ENCODE measurements at places on chromosomes 4 and X. TPM values are rescaled to one million over a fixed set of nuclear protein-coding genes. Genes with fewer than 3 reads are reported as not detected.

DNA sequence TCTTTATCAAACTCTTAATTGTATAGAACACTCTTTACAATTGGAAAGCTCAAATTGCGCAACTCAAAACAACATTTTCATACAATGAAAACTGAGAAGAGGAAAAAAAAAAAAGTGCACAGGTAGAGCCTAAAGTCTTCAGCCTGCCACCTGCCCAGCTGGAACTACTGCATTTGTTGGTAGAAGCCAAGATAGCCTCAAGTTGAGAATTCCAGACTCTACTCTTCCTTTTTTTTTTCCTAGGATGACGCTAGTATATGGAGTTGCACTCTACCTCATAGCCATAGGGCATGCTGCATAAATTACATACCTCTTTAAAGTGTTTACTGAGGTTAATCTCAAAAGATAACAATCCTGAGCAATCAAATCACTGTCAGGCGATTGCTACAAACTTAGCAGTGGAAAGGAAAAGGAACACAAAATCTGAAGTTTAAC is 13.6 kb downstream of the ABCG2 start:
- no peak for DNase-seq

SMIM20 gene
- 41.3 TPM for total RNA-seq

TMEM31 gene
- total RNA-seq, result not detected

GRCh38 chr4:78542373-78542772 is 9.2 kb upstream of the ANXA3 start:
- no peak for DNase-seq

SPATA4 gene
- total RNA-seq, result 0.72 TPM

WDR19 gene
- 57.8 TPM for total RNA-seq

- DNase-seq, result no peak
These were observed 449.5 kb upstream of the HS3ST1 start for GRCh38 chr4:11878241-11878640.

DNA sequence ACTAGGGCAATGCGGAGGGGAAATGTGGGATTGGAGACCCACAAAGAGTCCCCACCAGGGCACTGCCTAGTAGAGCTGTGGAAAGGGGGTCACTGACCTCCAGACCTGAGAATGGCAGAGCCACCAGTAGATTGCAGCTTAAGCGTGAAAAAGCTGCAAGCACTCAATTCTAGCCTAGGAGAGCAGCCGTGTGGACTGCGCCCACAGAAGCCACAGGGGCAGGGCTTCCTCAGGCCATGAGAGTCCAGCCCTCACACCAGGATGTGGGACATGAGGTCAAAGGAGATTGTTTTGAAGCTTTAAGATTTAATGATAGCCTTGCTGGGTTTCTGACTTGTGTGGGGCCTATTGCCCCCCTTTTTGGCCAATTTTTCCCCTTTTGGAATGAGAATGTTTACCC is 379.0 kb downstream of the INPP4B start:
- no peak for DNase-seq

- DNase-seq, result peak; percentile 91
These were observed 15.8 kb downstream of the DHRSX start for GRCh38 chrX:2484721-2485648.

DNA sequence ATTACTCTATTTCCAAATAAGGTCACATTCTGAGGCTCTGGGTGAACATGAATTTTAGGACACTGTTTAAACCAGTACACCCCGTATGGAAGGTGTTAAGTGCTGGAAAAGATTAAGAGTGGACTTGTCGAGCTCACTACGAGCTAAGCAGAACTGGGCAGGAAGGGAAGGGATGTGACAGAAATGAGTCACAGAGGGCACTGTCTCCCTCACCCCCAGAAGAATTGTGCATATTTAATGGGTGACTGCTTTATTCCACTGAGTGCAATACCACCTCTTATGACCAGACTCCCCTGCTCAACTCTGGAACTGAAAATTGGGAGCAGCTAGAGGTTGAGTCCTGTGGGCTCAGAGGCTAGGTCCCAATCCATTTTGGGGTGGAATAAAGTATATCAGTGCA is 187.4 kb upstream of the RPS6KA3 start:
- no peak for DNase-seq

- no peak for DNase-seq
These were observed 1950.9 kb downstream of the ARAP2 start for GRCh38 chr4:34293459-34293858.

NPNT gene
- total RNA-seq, result 0.59 TPM

COX7B2 gene
- not detected for total RNA-seq

EGF gene
- total RNA-seq, result 0.36 TPM

- no peak for DNase-seq
These were observed 113.7 kb upstream of the NEXMIF start for GRCh38 chrX:75038925-75039324.
